HCT116 (cell line): ENCODE measurements at places on chromosomes 3 and 15. TPM values are rescaled to one million over a fixed set of nuclear protein-coding genes. Genes with fewer than 3 reads are reported as not detected.

- no peak overlapping the region for H3K4me3 ChIP-seq
- no peak overlapping the region for H3K27ac ChIP-seq
- peaks cover 36% of the 10 kb centered on the region for H3K27me3 ChIP-seq
- H3K4me1 ChIP-seq = no peaks in the 10 kb centered on the region
- no peak for DNase-seq
These were observed 116.9 kb downstream of the RORA start for GRCh38 chr15:61112231-61112630.

GRCh38 chr3:51975852-51976549 lies 1.1 kb downstream of the ABHD14A start:
- peaks cover 37% of the 10 kb centered on the region for H3K4me1 ChIP-seq
- peak overlapping the region; percentile 99 for H3K4me3 ChIP-seq
- DNase-seq = no peak
- H3K36me3 ChIP-seq = peaks cover 3% of the 10 kb centered on the region; the same call in 1 of the 2 replicates

DNA sequence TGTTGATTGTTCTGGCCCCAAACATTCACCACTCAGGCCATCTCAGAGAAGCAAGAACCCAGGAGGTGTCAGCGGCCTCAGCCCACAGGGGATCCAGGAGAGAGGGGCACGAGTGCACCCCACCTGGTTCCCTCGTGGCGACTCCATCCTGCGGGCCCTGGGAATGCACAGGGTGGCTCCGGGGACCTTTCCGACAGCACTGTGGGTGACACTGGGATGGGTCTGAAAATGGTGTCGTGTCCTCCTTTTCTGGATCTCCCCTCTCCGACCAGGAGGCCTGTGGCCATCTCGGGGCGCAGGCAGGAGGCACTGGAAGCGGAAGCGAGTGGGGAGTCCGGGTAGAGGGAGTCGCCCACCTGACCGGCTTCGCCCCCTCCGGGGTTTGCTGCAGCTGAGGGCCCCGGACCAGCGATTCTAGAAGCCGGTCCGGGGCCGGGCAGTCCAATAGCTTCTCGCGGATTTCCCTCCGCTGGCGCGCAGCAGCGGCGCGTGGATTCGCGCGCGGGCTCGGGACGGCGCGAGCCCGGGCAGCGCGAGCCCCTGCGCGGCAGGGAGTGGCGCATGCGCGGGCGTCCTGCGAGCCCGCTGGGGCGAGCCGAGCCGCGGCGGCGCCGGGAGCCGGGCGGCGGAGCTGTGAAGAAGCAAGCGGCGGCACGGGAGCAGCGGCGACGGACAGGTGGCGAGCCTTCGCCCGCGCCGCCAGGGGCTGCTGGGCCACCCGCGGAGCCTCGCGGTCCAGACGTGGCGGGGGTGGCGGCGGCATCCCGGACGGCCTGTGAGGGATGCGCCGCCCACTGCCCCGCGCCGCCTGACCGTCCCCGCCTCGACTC lies at the start of gene DOCK3:
TSS of gene DOCK3 (plus strand) at position 579 of the 830 bp plus-strand sequence. CDS start 337 bp downstream, outside the sequence.
- H3K36me3 ChIP-seq = no peaks in the 10 kb centered on the region
- H3K27ac ChIP-seq = peak within 1 kb of the TSS; percentile 70; the same call in 1 of the 2 replicates

The GOLGA8T gene
- total RNA-seq = not detected

- no peaks in the 10 kb centered on the region for H3K27me3 ChIP-seq
- DNase-seq = no peak
- H3K36me3 ChIP-seq = no peaks in the 10 kb centered on the region
- H3K27ac ChIP-seq = no peak overlapping the region
- no peak overlapping the region for H3K4me3 ChIP-seq
- no peaks in the 10 kb centered on the region for H3K4me1 ChIP-seq
These were observed 19.6 kb downstream of the CYFIP1 start for GRCh38 chr15:22960556-22960955.
